ENCODE measurements at places on chromosomes 6 and 20.

GRCh38 chr20:32524829-32525501 lies 60.2 kb downstream of the NOL4L start:
- DNase-seq = no peak

DNA sequence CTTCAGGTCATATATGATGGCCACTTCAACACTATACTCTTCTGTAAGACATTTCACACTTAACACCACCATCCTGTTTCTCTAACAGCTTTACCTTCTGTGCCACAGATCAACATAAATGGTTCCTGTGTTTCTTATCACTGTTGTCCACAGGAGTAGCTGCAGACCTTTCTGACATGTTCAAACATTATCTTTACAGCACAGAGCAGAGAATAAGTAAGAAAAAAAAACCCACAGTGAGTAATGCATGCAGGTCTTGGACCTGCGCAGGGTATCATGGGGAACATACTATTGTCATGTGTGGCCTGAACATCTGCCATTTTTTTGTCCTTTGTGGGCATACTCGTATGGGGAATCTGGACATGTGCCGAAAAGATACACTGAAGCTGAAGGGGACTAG lies 161.9 kb downstream of the KIF16B start:
- DNase-seq = no peak

- DNase-seq = no peak
Observed at GRCh38 chr6:17923401-17923863, 64.0 kb downstream of the KIF13A start.

DNA sequence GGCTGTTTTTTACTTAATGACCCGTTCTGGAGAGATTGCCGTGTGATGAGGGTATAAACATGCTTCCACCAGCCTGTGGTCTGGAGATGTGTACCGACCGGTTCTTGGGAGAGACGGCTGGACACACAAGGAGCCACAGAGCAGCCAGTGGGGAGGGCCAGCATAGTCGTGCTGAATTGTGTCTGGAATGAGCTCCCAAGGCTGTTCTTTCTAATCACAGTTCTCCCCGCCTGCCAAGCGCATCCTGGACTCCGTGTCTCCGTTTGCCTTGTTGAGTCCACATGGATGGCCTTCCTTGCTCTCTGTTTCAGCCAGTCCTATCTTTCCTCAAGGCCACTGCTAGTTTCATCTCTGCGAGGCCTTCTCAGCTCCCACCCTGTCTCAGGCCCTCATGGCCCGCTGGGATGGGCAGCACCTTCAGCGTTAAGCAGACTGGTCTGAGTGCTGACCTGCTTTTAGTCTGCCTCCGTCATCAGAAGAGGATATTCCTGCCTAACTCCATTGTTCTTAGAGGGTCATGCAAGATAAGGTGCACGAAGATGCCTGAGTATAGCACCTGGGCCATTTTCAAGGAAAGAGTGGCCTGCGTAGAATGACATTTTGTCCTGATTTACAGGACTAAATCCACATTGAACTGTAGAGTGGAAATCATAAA lies 20.6 kb downstream of the MANBAL start:
- DNase-seq = peak; percentile 61

DNA sequence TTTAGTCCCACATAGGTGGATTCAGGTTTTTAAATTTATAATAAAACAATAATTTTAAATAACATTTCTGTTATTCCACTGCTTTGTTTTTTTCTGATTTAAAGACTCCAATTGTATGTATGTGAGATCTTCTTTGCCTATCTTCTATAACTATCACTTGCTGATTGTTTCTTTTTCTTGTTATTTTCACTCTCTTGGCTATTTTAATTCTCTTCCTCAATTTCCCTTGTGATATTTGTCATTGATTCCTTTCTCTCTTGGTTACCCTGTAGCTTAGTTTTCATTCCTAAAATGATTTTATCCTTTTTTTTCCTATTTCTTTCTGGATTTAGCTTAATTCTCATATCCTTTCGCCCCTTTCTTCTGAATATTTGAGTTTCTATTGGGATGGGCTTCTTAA lies 227.3 kb upstream of the TENT5A start:
- no peak for DNase-seq

DNA sequence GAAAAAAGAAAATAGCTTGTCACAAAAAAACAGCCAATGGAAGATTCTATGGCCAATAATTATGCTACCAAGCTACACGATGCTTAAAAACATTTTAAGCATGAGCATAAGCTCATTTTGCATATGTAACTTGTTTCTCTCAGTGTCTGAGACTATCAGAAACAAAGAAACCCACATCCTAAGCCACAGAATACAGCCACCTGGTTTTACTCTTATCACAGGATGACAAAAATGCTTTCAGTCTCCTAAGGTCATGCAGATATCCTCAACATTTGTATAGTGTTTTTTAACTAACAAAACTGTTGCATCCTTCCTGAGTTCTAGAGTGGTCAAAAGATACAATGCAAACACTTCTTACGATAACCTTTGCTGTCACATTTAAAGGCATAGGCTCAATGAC lies 172.1 kb upstream of the RUNX2 start:
- no peak for DNase-seq

DNA sequence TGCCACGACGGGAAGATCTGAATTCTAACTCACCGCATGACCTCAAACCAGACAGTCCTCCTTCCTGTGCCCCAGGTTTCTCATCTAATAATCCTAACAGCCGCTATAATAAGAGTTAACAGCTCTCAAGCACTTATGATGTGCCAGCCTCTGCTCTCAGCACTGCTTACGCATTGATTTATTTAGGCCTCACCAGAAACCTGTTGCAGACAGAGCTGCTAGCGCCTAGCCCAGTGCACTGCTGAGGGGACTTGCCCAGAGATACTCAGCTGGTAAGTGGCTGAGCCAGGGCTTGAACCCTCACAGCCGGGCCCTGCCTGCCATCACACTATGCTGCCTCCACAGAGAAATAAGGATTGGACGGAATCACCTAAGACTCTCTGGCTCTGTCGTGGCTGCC lies 37.7 kb downstream of the GRM4 start:
- DNase-seq = no peak

DNA sequence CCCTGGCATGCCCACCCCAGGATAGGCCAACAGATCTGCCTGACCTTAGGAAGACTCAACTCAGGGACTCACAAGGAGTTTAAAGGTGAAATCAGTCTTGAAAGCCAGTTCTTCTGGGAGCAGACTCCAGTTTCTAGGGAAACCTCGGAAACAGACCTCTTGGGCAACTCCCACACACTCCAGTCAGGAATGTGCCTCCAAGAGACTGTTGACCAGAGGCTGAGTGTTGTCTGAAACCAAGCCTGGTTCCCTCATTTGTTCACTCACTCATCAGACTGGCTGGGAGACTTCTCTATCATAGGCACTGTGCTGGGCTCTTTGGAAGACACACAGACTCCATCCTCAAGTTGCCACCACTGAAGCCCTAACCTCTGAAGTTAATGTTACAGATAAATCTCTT lies 1.8 kb downstream of the TREM1 start:
- no peak for DNase-seq
